ENCODE measurements at places on chromosomes 1 and 21.

DNA sequence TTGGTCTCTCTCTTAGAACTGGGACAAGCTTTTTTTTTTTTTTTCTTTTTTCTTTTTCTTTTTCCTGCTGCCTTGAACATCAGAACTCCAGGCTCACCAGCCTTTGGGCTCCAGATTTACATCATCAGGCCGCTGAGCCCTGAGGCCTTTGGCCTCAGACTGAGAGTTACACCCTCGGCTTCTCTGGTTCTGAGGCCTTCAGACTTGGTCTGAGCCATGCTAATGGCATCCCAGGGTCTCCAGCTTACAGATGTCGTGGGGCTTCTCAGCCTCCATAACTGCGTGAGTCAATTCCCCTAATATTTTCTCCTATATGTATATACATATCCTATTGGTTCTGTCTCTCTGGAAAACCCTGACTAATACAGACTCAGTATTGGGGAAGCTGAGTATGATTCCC lies 36.5 kb upstream of the RC3H1 start:
- no peak for DNase-seq

GRCh38 chr1:11784256-11784992 lies 21.3 kb downstream of the MTHFR start:
- no peak for DNase-seq

GRCh38 chr1:160888926-160889325 lies 3.9 kb upstream of the ITLN1 start:
- DNase-seq: no peak

DNA sequence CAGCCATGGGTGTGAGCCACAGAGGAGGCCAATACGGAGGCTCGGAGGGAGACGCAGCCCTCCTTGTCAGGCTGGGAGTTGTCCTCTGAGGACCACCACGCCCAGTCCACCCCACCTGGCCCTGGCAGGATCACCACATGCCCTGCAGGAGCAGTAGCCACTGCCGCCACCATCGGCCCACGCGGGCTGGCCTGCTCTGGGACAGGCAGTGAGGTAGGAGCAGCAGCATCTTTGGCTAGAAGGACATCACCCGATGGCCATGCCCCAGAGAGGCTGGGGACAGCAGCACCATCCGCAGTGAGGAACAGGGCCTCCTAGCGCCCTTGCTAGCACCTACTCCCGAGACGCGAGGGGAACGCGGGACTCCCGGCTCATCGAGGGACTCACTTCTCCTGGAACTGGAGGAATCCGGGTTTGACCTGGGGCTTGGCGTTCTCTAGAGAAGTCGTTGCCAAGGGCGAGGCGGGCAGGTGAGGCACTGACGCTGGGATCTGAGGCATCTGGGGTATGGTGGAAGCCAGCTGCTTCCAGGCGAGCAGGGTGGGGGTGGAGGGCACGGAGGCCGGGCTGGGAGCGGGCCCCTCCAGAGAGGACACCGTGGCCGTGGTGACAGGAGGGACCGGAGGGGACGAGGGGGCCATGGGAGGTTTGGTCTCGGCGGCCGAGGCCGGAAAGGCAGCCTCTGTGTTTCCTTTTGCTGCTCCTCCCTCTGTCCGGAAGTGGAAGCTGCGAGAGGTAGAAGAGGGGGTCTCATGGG lies 148.9 kb downstream of the CASZ1 start:
- no peak for DNase-seq

DNA sequence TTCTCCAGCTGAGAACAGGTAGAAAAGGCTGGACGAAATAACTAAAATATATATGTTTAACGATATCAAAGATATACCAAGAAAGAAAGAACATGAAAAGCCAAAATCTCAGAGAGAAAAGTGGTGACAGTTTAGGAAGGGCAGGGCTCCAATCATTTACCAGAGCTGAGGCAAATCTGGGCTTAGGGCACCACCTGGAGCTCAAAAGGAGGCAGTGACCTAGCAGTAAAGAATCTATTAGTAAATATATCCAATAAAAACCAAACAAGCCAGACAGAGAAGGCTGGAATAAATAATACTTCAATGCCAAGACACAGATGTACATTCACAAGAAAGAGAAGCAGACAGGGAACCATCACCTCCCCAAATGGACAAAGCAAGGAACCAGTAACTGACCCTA lies 43.5 kb downstream of the CHIA start:
- peak; percentile 50 for DNase-seq

DNA sequence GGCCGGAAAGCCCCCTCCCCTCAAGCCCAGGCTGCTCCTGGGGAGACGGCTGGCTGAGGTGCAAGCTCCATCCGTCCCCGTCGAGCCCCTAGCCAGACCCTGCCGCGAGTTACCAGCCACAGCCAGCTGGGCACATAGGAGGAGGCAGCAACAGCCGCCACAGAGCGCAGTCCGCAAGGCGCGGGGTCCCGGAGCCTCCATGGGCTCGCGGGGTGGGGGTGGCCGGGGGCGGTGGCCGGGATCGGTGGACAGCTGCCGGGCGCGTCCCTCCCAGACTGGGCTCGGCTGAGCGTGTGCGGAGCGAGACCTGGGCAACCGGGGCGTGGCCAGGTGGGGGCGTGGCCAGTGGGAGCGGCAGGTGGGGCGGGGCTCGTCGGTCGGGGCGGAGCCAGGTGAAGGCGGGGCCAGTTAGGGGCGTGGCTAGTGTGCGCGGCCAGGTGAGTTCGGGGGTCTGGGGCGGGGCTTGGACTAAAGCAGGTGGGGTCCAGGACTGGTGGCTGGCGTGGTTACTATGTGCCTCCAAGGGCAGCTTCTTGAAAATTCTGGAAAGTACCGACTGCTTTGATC lies at the start of gene CD164L2:
Gene CD164L2, minus strand, starts transcription at position 295 of the 567 bp plus-strand sequence. Its CDS starts 94 bp downstream, at position 201.
- peak; percentile 52 for DNase-seq

DNA sequence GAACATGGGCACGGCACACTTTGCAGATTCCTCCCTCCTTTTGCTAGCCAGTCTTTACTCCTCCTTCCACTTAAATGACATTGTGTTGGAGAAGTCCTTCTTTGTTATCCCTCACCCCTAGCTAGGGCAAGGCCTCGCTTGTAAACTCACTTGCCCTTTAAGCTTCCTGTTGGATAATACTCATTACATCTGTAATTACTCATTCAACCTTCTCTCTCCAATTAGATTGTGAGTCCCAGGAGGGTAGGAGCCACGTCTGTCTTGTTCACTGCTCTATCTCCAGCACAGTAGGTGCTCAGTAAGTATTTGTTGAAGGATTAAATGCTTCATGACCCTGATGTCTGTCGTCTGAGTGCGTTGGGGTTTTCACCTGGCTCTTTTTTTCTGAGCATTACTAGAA lies 98.7 kb upstream of the USP24 start:
- no peak for DNase-seq

DNA sequence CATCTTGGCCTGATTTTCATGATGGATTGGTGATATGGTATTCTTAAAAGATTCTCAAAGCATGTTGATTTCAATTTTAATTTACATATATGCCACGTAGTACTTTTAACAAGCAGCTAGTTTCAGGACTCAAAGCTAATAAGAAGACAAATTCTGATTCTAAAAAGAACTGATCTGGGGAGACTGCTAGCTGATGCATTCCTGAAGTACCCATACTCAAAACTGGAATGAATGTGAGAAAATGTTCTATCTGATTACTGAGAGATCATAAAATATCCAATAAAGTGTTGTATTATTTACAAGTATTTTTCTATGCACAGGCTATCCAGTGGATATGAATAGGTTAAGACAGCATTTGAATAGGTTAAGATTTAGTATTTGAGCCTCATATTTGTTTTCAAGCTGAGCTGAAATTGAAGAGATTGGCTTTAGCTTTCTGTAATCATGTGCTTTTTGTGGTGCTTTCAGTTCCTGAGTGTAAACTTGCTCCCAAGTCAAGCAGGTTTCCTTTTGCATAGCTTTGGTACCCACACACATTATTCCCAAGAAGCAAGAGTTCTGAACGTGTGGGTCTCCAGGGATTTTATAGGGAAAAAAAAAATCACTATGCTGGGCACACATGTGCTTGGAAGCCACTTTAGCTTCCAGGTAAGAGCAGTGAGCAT lies 114.1 kb downstream of the VPS13D start:
- DNase-seq: no peak

GRCh38 chr1:98792123-98792522 lies 130.6 kb downstream of the SNX7 start:
- no peak for DNase-seq

DNA sequence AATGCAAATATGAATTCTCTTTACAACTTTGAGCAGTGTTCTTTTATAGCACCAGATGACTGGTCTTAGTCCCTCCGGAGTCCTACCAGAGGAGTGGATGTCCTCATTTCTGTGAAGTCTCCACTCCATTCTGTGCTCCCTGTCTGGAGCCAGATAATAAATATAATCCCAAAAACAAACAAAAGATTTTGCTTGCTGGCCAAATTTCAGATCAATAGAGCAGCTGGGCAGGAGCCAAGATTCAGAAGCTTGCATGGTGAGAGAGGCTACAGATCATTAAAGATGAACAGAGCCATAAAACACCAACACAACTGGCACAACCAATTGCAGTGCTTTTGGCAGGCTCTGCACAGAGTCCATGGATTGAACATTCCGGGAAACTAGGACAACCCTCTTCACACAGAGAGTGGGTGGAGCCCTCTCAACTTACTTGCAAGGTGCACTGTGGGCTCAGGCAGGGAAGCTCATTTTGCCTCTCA lies 231.5 kb upstream of the SNX7 start:
- DNase-seq: no peak

- DNase-seq: no peak
Measured at GRCh38 chr1:234139966-234140365, 233.3 kb upstream of the COA6 start.

DNA sequence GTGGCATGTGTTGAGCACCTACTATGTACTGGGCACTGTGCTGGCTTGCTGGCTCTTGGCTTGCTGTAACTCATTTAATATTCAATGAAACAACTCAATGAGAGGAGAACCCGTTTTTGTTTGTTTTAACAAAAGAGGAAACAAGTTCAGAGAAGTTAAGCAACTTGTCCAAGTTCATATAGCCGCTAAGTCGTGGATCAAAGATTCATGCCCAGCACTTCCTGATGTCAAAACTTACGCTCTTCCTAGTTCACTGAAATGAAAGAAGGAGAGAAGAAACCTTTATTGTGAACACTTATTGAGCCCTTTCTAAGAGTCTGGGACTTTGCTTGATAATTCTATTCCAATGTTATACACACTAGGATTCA lies 475.9 kb downstream of the PTPRU start:
- no peak for DNase-seq

- DNase-seq: no peak
Measured at GRCh38 chr1:114492978-114493377, 18.0 kb downstream of the TRIM33 start.

- DNase-seq: no peak
Measured at GRCh38 chr1:66532798-66533783, 862 bp upstream of the SGIP1 start.

- no peak for DNase-seq
Measured at GRCh38 chr1:93716941-93717368, 35.3 kb upstream of the BCAR3 start.

GRCh38 chr1:213327017-213327667 lies 276.1 kb downstream of the RPS6KC1 start:
- no peak for DNase-seq

DNA sequence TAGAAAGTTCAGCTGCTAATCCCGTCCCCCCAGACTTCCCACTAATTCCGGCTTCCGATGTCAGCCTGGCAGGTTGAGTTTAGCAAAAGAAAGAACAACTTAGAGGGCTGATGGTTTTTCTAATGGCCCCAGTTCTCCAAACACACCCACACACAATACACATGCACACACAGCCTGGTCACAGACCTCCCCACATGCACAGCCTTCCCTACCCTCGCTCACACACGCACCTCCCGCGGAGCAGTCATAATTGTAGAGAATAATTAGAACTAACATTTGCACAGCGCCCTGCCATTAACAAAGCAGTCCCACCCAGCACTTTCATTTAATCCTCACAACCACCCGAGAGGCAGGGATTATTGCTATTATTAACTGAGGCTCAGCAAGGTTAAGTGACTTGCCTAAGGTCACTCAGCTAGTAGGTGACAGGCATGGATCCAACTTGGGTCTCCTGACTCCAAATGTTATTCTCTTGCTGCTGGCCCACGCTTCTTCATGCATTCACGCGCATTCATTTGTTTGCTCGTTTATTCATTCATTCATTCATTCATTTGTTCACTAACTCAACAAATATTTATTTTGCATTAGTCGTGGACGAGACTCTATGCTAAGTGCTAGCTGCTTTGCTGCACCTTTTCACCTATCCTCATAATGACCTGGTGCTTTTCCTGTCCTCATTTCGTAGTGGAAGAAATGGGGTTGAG lies 274.9 kb downstream of the FOXD2 start:
- no peak for DNase-seq

GRCh38 chr1:205395616-205396015 lies 26.2 kb downstream of the LEMD1 start:
- no peak for DNase-seq

GRCh38 chr1:159881622-159882526 lies 18.1 kb downstream of the CFAP45 start:
- peak; percentile 66 for DNase-seq

GRCh38 chr21:16533692-16534407 lies 804.1 kb downstream of the USP25 start:
- DNase-seq: no peak

GRCh38 chr1:202121006-202121405 lies 1.7 kb upstream of the GPR37L1 start:
- no peak for DNase-seq

- no peak for DNase-seq
Measured at GRCh38 chr21:29349702-29350101, 51.0 kb downstream of the BACH1 start.

- no peak for DNase-seq
Measured at GRCh38 chr1:8780405-8780804, 37.0 kb downstream of the RERE start.

DNA sequence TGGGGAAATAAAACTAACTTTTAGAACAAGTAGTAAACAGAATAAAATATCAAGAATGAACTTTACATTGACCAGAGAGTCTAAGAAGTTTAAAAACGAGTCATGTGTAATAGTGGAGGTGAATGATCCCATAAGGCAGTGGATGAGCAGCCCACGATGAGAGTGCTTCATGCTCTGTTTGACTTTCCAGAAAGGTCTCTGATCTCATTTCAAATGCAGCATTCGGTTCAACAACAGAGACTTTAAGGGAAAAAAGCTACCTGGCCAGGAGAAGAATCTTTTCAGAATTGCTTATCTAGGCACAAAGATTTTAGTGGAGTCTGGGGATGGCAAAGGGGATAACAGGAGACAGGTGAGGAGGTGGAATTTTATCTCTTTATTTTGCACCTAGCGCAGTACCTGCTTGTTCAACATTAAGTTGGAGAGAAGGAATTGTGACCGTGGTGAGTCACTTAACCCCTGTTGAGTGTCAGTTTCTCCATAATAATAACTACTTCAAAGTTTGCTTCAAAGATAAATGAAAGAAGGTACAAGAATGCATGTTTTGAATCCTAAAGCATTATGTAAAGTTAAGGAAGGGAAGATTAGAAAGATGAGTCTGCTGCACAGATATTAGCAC lies 94.9 kb upstream of the KIF26B start:
- DNase-seq: no peak

GRCh38 chr21:31905503-31906451 lies 33.0 kb downstream of the HUNK start:
- DNase-seq: no peak

- peak; percentile 82 for DNase-seq
Measured at GRCh38 chr1:168225476-168226190, at the start of gene SFT2D2. SFT2D2 (plus strand) TSS chr1:168226004; CDS start chr1:168226080, 76 bp downstream.

- DNase-seq: no peak
Measured at GRCh38 chr21:27467366-27467765, 500.5 kb upstream of the ADAMTS5 start.

- DNase-seq: peak; percentile 65
Measured at GRCh38 chr1:19462781-19463503, 22.4 kb downstream of the CAPZB start.

GRCh38 chr1:209621741-209622655 lies 30.2 kb downstream of the LAMB3 start:
- DNase-seq: no peak

- no peak for DNase-seq
Measured at GRCh38 chr1:96772972-96773371, 51.4 kb downstream of the PTBP2 start.

- DNase-seq: no peak
Measured at GRCh38 chr1:153396461-153396860, 5.6 kb upstream of the S100A8 start.

Data from CD4-positive, alpha-beta T cell (primary cell).